ENCODE measurements at places on chromosomes 5 and 9. TPM values are rescaled to one million over a fixed set of nuclear protein-coding genes. Genes with fewer than 3 reads are reported as not detected.

Gene C9
- total RNA-seq, result not detected

Gene CCL27
- total RNA-seq, result not detected

Gene NMUR2
- total RNA-seq, result not detected

GRCh38 chr9:36163049-36163785 lies 6.0 kb upstream of the CCIN start:
- H3K4me3 ChIP-seq, result no peak overlapping the region
- H3K36me3 ChIP-seq, result no peaks in the 10 kb centered on the region
- H3K4me1 ChIP-seq, result peaks cover 46% of the 10 kb centered on the region
- H3K27ac ChIP-seq, result peak overlapping the region; percentile 89
- DNase-seq, result no peak

- no peak overlapping the region for H3K4me3 ChIP-seq
- no peaks in the 10 kb centered on the region for H3K4me1 ChIP-seq
- no peak for DNase-seq
- H3K27me3 ChIP-seq, result no peaks in the 10 kb centered on the region
- H3K36me3 ChIP-seq, result no peaks in the 10 kb centered on the region
- no peak overlapping the region for H3K27ac ChIP-seq
Measured at GRCh38 chr5:167049043-167049663, 1242.3 kb upstream of the WWC1 start.

- DNase-seq, result no peak
- H3K27me3 ChIP-seq, result no peaks in the 10 kb centered on the region
- no peak overlapping the region for H3K27ac ChIP-seq
- H3K36me3 ChIP-seq, result no peaks in the 10 kb centered on the region
- no peak overlapping the region for H3K4me3 ChIP-seq
Measured at GRCh38 chr9:107809871-107810460, 320.4 kb upstream of the KLF4 start.

GRCh38 chr5:137113161-137113560 lies 386.0 kb downstream of the SPOCK1 start:
- no peaks in the 10 kb centered on the region for H3K36me3 ChIP-seq
- H3K4me1 ChIP-seq, result no peaks in the 10 kb centered on the region
- no peak for DNase-seq
- no peak overlapping the region for H3K27ac ChIP-seq

DNA sequence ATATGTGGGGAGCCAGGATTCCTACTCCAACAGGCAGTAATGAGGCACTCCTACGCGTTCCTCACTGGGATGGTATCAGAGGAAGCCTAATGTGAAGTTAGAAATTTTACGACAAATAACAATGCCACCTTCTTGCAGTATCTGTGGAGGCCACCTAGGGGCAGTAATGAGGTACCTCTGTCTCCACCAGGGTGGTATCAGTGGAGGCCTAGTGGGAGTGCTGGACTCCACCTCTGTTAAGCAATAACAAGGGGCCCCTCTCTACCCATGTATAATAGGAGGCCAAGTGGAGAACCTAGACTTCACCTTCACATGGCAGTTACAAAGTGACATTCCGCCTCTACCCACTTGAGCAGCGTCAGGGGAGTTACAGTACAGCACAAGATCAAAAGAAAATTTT lies 147.9 kb downstream of the PLPPR1 start:
- no peak overlapping the region for H3K4me3 ChIP-seq
- no peaks in the 10 kb centered on the region for H3K36me3 ChIP-seq
- H3K4me1 ChIP-seq, result no peaks in the 10 kb centered on the region
- H3K27me3 ChIP-seq, result no peaks in the 10 kb centered on the region
- no peak overlapping the region for H3K27ac ChIP-seq
- no peak for DNase-seq

- DNase-seq, result no peak
- H3K27ac ChIP-seq, result no peak overlapping the region
- no peaks in the 10 kb centered on the region for H3K36me3 ChIP-seq
Measured at GRCh38 chr9:131995382-131995781, 84.3 kb downstream of the MED27 start.

DNA sequence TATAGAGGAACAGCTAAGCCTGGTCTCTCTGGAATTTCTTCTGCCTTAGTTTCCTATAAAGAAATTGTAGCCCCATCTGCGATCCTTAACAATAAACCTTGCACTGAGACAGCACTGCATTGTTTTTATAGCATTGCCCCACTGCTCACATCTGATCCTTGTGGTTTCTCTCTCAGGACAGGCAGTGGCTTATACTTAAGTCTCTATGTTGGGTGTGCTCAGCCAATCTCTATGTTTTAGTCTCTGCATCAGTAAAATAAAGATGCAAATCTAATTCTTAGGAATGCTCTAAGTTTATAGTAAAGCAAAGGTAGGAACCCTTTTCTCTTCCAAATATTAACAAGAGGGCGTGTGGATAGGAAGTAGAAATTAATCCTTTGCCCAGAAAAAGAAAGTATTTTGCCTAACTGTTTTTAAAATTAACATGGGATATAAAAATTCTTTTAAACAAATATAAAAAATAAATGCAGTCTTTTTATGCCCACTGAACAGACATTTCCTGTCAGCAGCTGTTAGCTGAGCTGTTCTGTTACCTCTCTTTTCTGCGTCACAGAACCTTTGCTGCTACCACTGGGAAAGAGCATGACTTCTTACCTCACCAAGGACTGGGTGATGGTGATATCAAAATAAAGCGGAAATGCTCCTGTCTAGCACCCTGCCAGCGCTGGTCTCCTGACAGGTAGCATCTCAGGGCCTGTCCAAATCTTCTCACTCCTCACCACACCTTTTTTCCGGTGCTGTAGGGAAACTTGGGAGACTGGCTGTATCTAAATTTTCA lies 29.5 kb downstream of the MRPS27 start:
- H3K4me3 ChIP-seq, result no peak overlapping the region
- no peak for DNase-seq
- H3K36me3 ChIP-seq, result peaks cover 2% of the 10 kb centered on the region
- no peaks in the 10 kb centered on the region for H3K27me3 ChIP-seq
- peaks cover 4% of the 10 kb centered on the region for H3K4me1 ChIP-seq

DNA sequence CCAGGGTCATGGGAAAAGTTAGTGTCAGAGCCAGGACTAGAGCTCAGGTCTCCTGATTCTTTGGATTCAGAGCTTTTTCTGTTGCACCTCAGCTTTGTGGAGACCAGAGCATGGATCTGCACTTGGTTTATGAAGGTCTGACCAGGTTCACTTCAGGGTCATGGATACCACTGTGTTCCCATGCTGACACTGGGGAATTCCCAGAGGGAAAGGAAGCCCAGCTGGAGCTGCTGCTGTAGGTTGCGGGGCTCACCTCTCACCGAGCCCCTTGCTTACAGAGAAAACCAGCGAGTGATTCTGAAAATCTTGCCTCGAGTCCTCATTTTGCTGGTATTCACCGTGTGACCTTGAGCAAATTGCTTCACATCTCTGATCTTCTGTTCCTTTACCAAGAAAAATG lies 83.0 kb downstream of the RGS3 start:
- H3K4me3 ChIP-seq, result no peak overlapping the region
- DNase-seq, result no peak
- H3K27ac ChIP-seq, result no peak overlapping the region
- H3K4me1 ChIP-seq, result peaks cover 12% of the 10 kb centered on the region

DNA sequence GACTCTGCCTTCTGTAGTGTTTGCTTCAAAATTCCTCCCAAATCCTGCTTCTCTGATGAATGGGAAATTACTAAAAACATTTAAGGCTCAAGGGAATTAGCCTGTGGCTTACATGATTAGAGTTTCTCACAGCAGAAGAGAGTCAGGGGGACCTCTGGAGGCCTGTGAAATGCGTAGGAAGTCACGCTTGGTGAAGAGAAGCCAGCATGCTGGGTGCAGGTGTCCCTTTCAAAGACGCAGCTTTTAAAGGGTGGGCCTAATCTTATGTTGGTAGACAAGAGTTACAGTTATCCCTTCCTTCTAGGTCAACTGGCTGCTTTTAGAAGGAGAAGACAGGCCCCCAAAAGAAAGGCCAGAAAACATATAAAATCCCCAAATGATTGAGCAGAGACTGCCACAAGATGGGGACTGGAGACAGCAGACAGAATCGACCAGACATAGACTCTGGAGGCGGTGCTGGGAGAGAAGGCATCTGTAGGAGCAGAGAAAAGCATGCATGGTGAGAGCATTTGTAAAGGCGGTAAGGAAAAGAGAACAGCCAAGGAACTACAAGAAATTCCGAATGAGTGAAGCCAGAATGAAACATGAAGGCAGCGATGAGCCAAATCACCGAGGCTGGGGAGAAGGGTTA lies 42.3 kb downstream of the B4GALT1 start:
- H3K27ac ChIP-seq, result no peak overlapping the region
- H3K36me3 ChIP-seq, result no peaks in the 10 kb centered on the region
- DNase-seq, result no peak
- peaks cover 21% of the 10 kb centered on the region for H3K4me1 ChIP-seq

DNA sequence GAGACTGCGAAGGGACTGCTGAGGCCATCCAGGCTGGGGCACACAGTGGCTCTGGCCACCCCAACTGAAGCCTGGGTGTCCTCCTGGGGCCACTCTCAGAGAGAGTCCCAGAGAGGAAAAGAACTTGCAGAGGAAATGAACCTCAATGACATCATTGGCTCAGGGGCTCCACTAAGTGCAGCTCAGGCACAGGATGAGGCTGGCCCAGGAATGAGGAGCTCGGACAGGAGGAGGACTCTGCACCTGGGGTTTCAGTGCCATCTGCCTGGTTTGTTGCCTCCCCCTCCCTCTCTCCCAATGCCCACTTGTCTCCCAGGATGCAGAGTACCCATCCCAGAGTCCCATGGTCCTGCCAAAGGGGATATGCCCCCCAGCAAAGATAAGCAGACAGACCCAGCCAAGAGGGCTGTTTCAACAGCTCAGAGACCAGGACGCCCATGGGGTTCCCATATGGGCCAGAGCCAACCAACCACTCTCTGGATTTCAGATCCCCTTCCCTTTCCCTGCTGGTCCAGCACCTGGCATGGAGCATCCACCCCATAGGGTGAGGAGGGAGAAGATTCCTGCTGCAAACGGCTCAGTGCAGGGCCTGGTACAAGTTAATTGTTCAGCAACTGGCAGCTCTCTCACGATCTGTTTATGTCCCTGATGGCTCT lies 26.9 kb upstream of the OLFM1 start:
- no peak overlapping the region for H3K27ac ChIP-seq
- H3K4me1 ChIP-seq, result no peaks in the 10 kb centered on the region
- no peaks in the 10 kb centered on the region for H3K36me3 ChIP-seq
- H3K4me3 ChIP-seq, result no peak overlapping the region
- DNase-seq, result no peak

Measured in vagina (tissue), 2 donors.